ENCODE measurements at places on chromosomes 2 and 18.

- DNase-seq = no peak
Measured at GRCh38 chr2:109397893-109398292, 215.9 kb downstream of the SEPTIN10 start.

- DNase-seq = no peak
Measured at GRCh38 chr2:121257480-121257840, 27.5 kb downstream of the TFCP2L1 start.

GRCh38 chr2:196315388-196316049 is 144.1 kb upstream of the STK17B start:
- DNase-seq = no peak

DNA sequence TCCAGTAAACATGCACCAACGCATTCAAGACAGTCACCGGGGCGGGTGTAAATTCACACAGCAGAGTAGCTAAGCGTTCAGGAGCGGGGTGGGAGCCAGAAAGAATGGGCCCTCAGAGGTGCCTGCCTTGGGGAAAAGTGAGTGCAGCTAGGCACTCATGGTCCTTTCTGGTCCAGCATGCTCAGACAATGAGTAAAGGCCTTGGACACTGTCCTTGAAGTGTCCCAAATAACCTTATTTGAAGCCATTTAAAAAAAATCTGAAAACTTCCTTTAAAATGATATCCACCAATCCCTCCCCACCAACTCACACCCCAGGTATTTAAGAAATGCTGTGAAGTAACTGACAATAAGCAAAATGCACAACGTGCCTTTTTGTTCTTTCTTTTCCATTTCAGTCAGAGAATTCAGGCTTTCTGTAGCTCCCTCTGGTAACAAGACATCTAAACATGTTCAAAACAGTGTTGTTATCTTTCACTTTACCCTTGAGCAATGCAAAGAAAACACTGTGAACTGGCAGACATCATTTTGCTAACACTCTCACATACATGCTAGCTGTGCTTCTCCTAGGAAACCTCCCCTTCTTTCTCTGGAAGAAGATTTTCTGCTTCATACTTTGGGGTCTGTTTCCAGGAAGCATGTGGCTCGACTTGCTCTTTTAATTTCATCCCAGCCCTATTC is 445.1 kb upstream of the SPRED2 start:
- no peak for DNase-seq

DNA sequence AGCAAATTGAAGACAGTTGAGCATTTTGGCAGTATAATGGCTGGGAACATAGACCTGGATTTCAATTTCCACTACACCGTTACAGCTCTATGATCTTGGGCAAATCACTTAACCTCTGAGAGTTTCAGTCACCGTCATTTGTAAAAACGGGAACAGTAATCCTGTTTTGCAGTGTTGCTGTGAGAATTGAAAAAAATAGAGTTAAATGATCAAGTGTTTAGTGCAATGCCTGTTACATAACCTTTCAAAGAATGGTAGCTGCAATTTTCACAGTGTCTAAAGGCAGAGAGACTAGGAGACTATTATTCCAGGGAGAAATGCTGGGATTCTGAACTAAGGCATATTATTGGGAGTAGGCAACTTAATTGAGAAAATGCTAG is 2.0 kb downstream of the AGPS start:
- no peak for DNase-seq

DNA sequence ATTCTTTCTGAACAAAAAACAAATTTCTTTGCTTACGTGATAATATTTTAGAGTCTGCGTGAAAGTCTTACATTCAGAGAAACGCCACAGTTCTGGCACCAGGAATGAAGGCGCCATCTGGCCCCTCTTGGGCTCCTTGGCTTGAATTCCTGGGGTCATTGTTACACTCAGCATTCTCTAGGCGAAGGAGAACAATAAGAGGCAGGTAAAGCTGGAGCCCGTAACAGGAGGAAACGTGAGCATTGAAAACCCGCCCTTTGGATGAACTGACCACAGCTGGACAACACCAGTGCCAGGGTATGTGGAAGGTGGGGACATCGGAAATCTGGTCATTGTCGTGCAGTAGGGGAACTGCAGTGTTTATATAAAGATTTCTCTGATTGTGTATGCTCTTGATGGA is 144.8 kb downstream of the RNF152 start:
- no peak for DNase-seq

GRCh38 chr18:51053814-51054213 is 23.8 kb downstream of the SMAD4 start:
- DNase-seq = no peak

DNA sequence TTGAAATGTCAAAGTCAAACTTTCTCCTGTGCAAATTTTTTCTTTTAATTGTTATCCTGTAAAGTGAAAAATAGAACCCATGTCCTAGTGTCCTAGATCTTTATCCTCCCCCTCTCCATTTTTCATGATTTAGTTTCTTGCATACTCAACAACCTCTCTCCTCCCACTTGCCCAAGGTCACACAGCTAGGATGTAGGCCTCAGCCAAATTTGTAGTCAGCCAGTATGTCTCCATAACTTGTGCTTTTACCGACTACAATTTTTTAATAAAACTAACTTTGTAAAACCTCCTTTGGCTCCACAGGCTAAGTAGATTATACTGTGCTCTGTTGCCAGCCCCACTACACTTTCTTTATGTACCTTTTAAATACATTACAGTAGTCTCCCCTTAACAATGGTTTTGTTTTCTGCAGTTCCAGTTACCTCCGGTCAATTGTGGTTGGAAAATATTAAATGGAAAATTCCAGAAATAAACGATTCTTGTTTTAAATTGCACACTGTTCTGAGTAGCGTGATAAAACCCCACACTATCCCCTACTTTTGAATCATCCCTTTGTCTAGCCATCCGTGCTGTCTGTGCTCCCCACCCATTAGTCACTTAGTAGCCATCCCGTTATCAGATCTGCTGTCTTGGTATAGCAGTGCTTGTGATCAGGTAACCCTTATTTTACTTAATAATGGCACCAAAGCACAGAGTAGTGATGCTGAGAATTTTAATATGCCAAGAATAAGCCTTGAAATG is 22.8 kb downstream of the GULP1 start:
- DNase-seq = no peak

GRCh38 chr2:111912547-111912946 is 14.1 kb downstream of the MERTK start:
- DNase-seq = no peak

DNA sequence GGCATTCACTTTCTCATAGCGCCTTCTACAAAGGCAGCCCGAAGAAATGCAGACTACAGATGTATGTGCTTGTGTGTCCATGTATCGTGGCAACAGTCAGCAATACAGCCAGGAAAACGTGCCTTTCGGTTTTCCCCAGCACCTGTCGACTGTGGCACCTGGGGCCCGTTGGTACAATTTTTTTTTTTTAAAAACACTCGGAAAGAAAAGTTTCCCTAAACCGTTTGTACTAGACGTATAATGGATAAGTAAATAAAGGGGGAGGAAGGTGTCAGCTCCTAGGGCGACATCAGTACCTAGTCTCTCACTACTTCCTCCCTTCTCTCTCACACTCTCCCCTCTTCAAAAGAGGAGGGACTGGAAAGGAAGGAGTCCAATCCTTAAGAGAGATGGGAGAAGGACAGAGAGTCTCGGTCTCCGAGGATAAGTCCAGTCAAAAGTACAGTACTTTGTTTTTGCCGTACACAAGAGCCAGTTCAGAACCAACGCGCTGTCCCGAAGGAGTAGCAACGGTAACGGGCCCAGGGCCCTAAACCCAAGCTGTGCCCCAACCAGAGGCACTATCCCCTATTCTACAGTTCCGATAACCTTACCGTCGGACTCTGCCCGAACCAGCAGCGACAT is 759 bp downstream of the PPP4R3B start:
- DNase-seq = no peak

- DNase-seq = no peak
Measured at GRCh38 chr2:118902266-118903028, 39.5 kb upstream of the MARCO start.

- no peak for DNase-seq
Measured at GRCh38 chr2:241003830-241004564, 5.6 kb downstream of the SNED1 start.

DNA sequence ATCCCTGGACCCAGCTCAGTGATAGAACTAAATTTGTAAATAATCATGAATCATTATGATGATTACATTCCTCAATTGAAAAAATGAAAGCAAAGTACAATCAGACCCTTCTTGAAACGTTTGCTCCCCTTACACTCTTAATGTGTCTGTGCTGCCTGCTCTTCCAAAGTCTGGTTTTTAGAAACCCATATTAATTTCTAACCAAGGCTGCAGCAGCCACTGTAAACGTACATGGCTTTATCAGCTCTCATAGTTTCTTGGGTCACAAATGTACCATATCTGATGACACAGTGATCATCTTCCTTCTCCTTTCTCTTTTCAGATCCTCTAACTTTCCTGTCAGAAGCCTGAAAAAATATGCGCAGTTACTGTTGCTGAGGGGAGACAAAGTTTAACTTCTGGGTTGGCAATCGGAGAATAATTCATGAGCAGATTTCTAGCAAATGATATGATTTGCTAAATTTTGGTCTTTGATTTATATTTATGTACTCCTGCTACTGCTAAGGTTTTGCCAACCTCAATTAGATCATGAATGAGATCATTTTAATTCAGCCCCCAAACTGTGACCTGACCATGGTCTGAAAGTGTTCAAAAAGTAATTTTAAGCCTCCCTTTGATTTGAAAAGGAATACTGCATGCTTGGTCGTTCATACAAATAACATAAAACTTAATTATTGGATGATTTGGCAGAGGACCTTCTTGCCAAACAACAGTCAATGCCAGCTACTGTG is 12.3 kb downstream of the ZEB2 start:
- no peak for DNase-seq

DNA sequence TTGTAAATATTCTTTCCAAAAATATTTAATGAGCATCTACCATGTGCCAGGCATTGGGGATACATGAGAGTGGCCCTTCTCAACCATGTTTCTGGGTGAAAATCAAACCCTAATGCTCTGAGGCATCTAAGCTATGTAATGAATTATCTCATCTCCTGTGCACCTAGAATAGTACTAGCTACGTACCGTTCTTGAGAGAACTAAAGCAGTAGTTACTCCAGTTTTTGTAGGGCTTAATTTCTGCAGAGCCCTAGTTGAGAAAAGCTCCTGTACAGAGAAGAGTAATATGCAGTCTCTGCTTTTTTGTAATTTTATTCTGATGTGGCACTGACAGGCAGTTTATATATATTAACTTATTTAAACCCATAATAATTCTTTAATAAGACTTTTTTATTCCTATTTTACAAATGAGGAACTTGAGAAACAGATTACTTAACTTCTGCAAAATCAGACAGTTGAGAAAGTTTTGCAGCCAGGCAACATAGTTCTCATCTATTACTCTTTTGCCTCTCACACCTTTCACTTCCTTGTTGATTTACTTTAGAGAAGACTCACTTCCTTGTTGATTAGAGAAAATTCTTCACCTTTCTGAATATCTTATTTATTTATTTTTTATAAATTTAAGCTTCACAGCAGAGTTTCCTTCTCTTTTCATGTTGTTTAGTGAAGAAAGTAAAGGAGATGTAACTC is 3.1 kb downstream of the SPOPL start:
- no peak for DNase-seq

GRCh38 chr2:168208652-168209051 is 38.7 kb downstream of the STK39 start:
- no peak for DNase-seq

- DNase-seq = no peak
Measured at GRCh38 chr2:215071676-215072075, 66.8 kb downstream of the ABCA12 start.

DNA sequence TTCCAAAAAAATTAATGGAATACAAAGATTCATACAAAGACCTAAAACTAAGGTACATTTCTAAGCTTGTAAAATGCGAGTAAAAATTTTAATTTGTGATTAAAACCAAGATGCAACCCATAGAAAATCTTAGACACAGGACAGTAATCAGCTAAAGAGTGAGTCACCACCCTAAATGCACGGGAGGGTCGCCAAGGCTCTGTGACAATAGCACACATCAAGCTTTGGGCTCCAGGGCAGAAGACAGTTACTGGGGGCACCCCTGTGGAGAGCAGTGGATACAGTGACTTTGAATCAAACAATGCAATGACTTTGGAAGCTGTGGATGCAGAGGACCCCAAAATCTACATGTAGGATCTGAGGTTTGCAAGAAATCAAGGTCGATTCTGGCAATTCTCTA is 7.5 kb downstream of the FLACC1 start:
- no peak for DNase-seq

- no peak for DNase-seq
Measured at GRCh38 chr2:153761936-153762335, 109.8 kb upstream of the GALNT13 start.

- DNase-seq = no peak
Measured at GRCh38 chr2:176174824-176175708, 13.4 kb upstream of the HOXD1 start.

DNA sequence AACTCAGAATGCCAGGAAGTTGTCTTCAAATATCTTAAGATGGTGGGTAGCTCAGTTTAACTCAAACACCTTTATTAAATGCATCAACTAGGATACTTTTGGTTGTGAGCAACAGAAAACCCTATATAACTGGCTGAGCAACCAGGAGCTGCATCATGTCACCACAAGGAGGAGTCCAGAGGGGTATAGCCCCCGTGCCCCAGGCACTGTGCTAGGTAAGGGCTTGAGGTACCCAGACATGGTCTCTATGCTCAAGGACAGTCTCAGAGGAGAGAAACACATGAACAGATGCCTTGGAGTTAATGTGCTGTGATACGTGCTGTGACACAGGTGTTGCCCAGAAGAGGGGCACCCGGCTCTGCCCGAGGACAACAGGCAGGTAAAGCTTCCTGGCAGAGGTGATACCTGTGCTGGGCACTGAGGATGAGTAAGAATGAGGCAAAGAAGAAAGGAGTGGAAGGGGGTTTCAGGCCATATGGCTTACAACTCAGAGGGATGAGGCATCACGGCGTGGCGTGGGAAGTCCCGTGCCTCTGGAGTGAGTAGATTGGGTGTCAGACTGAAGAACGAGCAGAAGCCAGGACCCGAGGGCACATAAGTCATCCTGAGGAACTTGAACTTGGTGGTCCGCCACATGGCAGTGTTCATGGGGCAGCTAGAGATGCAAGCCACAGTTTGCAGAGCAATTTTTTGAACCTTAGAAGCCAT is 32.0 kb upstream of the CAB39 start:
- no peak for DNase-seq

GRCh38 chr18:78672862-78673446 is 306.7 kb upstream of the SALL3 start:
- DNase-seq = no peak

GRCh38 chr2:227310756-227311110 is 14.3 kb upstream of the MFF start:
- DNase-seq = no peak

DNA sequence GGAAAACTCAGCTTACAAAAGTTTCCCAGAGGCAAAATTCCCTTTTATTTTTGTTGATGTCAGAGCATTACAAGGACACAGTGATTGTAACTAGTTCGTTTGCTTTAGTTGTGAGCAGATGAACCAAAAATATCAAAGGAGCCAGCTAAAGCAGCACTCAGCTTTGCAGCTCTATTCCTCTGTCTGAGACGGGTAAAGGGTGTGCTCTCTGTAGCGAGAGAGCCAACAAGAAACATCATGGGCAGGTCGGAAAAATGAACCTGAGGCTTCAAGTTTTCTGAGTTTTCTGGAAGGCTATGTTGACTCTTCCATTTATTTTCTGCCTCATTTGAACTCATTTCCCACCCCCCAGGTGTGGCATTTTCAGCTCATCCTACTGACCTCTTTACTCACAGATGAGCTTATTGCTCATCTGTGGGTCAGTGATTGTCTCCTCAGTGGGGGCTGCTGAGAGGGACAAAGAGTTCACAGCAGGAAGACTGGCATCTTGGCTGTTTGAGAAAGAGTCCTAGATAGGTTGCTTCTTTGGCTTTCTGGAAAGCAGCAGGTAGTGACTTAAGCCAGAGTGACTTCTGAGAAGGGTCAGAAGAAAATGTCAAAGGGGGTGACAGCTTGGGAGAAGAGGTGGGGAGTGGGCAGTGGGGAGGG is 66.6 kb upstream of the EPC2 start:
- no peak for DNase-seq

- DNase-seq = no peak
Measured at GRCh38 chr2:200964498-200964897, 1.0 kb upstream of the ORC2 start.
